Activated naive CD8-positive, alpha-beta T cell treated with anti-CD3 and anti-CD28 coated beads for 36 hours (primary cell): ENCODE measurements at places on chromosomes 16 and 17. TPM values are rescaled to one million over a fixed set of nuclear protein-coding genes. Genes with fewer than 3 reads are reported as not detected.
A peak's percentile ranks its signal among the peaks of the same experiment; 100 is the strongest.

Gene TERF2IP
- 68.8 TPM for total RNA-seq

DNA sequence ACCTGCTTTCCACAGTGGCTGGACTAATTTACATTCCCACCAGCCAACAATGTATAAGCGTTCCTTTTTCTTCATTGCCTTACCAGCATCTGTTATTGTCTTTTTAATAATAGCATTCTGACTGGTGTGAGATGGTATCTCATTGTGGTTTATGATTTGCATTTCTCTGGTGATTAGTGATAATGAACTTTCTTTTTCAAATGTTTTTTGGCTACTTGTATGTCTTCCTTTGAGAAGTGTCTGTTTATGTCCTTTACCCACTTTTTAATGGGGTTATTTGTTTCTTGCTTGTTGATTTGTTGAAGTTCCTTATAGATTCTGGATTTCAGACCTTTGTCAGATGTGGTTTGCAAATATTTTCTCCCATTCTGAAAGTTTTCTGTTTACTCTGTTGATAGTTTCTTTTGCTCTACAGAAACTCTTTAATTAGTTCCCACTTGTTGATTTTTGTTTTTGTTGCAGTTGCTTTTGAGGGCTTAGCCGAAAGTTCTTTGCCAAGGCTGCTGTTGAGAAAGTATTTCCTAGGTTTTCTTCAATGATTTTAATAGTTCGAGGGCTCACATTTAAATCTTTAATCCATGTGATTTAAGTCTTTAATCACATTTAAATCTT, 26.8 kb downstream of the ITGAM start:
- H3K27ac ChIP-seq: no peak overlapping the region
- peaks cover 2% of the 10 kb centered on the region for H3K36me3 ChIP-seq
- no peak overlapping the region for H3K4me3 ChIP-seq
- no peak for DNase-seq

GRCh38 chr17:39659279-39660010, 5.7 kb upstream of the TCAP start:
- peaks cover 35% of the 10 kb centered on the region for H3K4me1 ChIP-seq
- no peak for DNase-seq
- H3K4me3 ChIP-seq: no peak overlapping the region

DNA sequence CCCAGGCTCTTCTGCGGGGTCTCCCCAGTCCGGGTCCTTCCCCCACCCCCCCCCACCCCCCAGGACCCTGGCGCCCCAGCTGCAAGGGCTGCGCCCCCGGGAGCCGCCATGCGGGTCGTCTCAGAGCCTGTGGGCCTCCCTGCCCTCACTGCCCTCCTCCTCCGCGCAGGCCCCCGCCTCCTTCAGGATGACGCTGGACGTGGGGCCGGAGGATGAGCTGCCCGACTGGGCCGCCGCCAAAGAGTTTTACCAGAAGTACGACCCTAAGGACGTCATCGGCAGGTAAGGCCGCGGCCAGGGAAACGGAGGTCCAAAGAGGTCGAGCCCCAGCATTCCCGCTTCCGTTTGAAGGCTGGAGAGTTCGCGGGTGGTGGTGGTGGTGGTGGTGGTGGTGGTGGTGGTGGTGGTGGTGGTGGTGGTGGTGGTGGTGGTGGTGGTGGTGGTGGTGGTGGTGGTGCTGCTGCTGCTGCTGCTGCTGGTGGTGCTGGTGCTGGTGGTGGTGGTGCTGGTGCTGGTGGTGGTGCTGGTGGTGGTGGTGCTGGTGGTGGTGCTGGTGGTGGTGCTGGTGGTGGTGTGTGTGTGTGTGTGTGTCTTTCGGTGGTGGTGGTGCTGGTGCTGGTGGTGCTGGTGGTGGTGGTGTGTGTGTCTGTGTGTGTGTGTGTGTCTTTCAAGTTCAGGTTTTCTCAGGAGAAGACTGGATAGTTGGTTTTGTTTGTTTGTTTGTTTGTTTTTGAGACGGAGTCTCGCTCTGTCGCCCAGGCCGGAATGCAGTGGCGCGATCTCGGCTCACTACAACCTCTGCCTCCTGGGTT, 615 bp downstream of the PHKG2 start:
- H3K4me3 ChIP-seq: peak overlapping the region; percentile 95
- no peaks in the 10 kb centered on the region for H3K27me3 ChIP-seq
- peak overlapping the region; percentile 89 for H3K27ac ChIP-seq
- peak; percentile 49 for DNase-seq
- H3K36me3 ChIP-seq: peaks cover 30% of the 10 kb centered on the region

GRCh38 chr17:68349157-68349556, 57.9 kb downstream of the ARSG start:
- H3K27ac ChIP-seq: no peak overlapping the region
- no peak for DNase-seq
- peaks cover 20% of the 10 kb centered on the region for H3K36me3 ChIP-seq
- no peaks in the 10 kb centered on the region for H3K27me3 ChIP-seq
- H3K4me1 ChIP-seq: peaks cover 59% of the 10 kb centered on the region

DNA sequence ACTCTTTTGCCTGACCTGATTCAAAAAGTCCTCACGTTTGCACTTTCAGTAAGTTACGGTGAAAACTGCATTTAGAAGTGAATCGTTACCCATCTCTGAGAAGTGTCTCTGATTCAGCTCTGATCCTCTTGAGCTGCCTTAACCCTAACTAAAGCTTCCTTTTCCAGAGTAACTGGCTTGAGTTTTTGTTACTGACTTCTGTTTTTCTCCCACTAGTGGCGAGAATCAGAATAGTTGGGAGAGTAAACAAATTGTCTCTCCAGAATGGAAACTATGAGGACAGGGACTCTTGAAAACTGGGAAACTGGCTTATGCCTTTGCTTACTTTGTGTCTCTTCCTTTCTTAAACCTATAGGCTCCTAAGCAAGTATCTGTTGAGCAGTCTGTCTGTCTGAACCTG, 31.3 kb upstream of the KPNB1 start:
- peaks cover 22% of the 10 kb centered on the region for H3K4me1 ChIP-seq
- H3K36me3 ChIP-seq: peaks cover 28% of the 10 kb centered on the region
